ENCODE measurements at places on chromosomes 12 and 14.

DNA sequence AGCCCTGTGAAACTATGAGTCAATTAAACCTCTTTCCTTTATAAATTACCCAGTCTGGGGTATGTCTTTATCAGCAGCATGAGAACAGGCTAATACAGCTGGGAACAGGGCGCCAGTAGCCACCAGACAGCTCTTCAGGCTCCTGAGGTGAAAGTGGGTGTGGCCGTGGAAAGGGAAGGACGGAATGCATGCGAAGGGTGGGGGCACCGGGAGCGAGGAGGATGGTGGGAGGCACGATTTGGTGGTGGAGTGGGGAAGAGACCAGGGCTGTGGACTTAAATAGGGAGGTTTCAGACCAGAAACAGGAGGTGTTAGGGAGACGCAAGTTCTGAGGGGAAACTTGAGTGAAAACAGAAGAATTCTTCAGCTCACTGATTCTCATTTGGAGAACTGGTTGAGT is 44.1 kb upstream of the CHST11 start:
- DNase-seq: peak; percentile 7

DNA sequence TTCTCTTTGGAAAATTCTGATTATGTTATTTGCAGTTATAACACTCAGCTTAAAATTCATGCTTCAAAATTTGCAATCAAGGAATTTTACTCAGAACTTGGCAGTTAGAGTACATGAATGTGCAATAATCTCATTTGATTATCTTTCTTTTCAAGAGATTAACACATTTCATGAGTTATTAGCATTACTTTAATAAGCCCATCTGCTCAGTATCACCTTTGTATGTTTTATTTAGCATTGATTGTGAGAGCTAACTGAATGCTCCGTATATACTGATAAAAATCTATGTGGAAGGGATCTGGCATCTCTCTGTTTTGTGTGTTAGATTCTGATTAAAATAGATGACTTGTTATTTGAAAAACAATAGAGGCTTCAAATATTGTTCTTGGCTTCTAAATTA is 55.6 kb upstream of the CPNE8 start:
- no peak for DNase-seq

DNA sequence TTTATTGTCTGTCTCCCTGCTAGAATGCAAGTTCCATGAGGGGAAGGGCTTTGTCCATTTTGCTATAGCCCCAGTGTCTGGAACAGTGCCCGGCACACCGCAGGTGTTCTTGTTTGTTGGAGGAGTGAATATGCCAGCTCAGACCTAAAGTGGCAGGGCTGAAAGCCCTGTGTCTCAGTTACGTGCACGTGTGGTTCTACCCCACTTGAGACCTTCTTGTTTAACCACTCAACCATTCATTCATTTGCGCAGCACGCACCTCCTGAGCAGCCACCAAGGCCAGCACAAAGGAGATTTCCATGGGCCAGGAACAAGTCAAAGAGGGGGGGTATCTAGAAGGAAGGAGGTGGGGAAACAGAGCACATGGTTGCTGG is 338.0 kb upstream of the FKBP4 start:
- no peak for DNase-seq

DNA sequence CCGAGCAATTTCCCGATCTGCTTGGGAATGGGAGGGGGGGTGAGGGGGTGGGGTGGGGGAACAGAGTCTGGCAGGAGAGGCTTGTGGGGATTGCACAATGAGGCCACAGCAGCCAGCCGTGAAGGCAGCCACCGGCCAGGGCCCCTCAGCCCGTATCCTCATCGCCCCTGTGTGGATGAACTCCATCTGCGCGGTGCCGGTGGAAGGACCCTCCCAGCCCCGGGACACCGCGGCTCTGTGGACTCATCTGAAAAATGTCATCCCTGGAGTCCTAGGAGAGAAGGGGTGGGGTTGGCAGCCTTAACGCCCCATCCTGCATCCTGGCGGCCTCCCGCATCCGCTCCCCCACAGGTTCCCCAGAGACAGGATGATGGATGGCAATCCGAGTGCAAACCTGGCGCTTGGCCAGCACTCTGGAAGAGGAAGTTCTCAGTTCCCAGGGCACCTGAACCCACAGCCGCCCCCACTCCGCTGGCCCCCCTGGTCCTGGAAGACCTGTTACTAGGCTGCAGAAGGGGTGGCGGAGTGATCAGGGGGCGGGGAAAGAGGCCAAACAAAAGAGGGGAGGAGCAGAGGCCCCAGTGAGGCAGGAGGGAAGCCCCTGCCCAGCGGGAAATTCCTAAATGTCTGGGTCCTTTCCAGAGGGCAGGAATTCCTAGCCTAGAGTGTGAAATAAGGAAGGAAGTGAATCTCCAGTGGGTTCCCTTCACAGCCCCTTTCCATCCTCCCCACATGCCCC is 1.2 kb upstream of the TNFAIP2 start:
- peak; percentile 80 for DNase-seq

GRCh38 chr12:53726946-53727309 is 324 bp downstream of the CALCOCO1 start:
- peak; percentile 40 for DNase-seq

- no peak for DNase-seq
Observed at GRCh38 chr12:97711392-97711791, 248.8 kb downstream of the RMST start.

DNA sequence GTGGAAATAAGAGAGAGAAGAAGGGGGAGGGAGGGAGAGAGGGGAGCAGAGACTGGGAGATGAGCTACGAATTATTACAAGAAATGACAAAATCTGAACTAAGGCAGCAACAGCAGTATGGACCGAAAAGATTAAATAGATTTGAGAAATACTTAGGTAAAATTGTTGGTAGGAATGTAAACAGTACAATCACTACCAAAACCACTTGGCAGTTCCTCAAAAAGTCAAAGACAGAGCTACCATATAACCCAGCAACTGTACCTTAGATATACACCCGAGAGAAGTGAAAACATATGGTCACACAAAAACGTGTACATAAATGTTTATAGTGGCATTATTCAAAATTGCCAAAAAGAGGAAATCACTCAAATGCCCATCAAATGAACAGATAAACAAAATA is 14.1 kb downstream of the KRAS start:
- DNase-seq: no peak
